Cortex of kidney (tissue), 1 donor: ENCODE measurements at places on chromosomes 11 and 22.

DNA sequence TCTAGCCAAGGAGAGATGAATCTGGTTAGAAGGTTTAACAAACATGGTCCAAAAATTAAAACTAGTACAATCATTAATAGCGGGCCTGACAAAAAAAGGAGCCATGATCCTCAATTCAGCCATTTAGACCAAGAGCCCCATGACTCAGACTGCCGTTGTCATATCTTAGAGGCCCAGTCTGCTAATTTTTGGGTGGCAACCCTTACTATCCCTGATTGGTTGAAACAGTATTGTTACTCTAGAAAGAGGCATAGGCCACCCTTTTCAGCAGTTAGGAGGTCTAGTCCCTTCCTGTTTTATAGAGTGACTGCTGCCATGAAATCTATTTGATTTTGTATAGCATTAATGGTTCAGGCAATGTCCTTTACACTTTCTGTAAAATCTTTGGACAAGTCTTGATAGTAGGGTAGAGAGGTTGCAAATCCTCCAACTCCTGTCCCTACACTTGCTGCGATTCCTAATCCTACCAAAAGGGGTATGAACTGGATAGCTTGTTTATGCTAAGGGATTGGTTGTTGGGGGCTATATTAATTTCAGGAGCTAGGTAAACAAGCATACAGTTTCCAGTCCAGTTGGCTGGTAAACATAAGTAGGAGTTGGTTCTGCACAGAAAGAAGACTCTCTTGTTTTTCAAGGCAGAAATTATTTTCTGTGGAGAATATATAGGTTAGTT is 1056.3 kb upstream of the CNTN5 start:
- DNase-seq, result no peak

DNA sequence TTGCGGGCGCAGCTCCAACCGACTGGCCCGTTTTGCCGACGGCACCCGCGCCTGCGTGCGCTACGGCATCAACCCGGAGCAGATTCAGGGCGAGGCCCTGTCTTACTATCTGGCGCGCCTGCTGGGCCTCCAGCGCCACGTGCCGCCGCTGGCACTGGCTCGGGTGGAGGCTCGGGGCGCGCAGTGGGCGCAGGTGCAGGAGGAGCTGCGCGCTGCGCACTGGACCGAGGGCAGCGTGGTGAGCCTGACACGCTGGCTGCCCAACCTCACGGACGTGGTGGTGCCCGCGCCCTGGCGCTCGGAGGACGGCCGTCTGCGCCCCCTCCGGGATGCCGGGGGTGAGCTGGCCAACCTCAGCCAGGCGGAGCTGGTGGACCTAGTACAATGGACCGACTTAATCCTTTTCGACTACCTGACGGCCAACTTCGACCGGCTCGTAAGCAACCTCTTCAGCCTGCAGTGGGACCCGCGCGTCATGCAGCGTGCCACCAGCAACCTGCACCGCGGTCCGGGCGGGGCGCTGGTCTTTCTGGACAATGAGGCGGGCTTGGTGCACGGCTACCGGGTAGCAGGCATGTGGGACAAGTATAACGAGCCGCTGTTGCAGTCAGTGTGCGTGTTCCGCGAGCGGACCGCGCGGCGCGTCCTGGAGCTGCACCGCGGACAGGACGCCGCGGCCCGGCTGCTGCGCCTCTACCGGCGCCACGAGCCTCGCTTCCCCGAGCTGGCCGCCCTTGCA is 1.0 kb downstream of the FJX1 start:
- no peak for DNase-seq

- DNase-seq, result no peak
These were observed 10.9 kb downstream of the MUC2 start for GRCh38 chr11:1085440-1086170.

DNA sequence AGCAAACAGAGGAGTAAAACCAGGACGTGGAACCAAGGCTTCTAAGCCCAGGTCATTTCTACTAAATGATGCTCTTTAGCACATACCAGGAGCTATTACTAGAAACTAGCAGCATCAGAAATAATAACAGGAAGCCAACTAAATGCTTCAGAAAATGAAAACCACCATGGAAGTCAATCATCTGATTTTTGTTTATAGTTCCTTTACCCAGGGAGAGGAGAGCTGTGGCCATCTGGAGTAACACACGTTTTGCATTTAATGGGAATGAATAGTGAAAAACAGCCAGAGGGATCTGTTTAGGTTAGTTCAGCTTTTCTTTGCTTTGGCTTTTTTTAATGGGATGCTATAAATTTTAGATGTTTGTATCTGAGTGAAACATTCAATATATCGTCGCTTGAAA is 250.7 kb upstream of the ARHGAP20 start:
- DNase-seq, result no peak

- no peak for DNase-seq
These were observed 27.2 kb downstream of the CERK start for GRCh38 chr22:46710806-46711205.

DNA sequence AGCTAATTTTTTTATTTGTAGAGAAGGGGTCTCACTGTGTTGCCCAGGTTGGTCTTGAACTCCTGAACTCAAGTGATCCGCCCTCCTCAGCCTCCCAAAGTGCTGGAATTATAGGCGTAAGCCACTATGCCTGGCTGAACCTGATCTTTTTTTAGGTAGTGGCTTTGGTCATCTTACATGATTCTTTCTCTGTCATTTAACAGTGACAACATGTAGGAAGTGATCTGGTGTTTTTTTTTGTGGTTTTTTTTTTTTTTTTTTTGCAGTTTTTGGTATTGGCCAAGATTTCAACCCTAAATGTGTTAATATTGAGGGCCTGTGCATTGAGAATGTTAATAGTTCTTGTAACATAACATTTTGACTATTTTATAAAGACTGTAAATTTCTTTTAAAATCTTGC is 8.0 kb upstream of the FERMT3 start:
- DNase-seq, result no peak

DNA sequence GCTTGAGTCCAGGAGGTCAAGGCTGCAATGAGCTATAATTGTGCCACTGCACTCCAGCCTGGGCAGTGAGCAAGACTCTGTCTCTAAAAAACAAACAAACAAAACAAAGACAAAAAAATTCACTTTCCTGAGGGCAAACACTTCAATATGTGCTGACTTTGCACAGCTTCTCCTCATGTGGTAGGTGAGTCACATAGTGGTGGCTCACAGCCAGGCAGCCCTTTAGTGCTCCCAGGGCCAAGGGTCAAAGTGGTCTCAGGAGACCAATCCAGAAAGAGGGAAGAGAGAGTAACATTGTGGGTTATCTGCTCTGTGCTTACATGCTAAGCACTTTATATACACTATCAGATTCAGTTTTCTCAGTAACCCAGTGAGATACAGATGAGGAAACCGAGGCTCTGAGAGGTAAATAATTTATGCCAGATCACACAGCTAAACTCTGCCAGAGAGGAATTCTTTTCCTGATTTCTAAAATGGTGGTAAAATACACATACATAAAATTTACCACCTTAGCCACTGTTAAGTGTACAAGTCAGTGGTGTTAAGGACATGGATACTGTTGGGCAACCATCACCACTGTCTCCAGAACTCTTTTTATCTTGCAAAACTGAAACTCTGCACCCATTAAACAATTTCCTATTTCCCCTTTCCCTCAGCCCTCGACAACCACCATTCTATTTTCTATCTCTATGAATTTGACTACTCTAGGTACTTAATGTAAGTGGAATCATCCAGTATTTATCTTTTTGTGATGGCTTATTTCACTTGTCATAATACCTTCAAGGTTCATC is 231.7 kb upstream of the NARS2 start:
- DNase-seq, result no peak

GRCh38 chr11:69655479-69656428 is 14.8 kb downstream of the CCND1 start:
- DNase-seq, result no peak

- no peak for DNase-seq
These were observed 31.6 kb upstream of the CECR2 start for GRCh38 chr22:17337639-17338038.

GRCh38 chr11:73563539-73564200 is 34.2 kb downstream of the FAM168A start:
- no peak for DNase-seq

GRCh38 chr22:22431271-22432220 is 77.0 kb downstream of the ZNF280B start:
- DNase-seq, result no peak

DNA sequence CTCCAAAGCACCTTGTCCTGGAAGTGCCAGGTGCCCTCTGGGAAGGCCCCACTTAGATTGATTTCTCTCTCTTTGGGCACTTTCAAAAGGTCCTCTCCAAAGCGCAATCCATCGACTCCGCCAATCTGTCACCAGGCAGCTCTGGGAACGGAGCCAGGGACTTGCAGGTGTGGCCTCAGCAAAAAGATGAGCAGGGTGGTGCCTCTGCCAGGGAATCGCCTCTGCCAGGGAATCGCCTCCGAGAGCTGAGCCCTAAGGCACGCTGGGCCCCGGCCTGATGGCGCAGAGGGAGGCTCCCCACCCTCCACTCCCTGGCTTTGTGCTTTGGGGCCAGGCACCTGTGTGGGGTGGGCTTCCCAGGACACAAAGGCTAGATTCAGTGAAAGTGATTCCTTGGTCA is 1391.3 kb downstream of the TBC1D22A start:
- DNase-seq, result no peak

GRCh38 chr11:10426475-10426874 is 28.6 kb upstream of the AMPD3 start:
- no peak for DNase-seq

DNA sequence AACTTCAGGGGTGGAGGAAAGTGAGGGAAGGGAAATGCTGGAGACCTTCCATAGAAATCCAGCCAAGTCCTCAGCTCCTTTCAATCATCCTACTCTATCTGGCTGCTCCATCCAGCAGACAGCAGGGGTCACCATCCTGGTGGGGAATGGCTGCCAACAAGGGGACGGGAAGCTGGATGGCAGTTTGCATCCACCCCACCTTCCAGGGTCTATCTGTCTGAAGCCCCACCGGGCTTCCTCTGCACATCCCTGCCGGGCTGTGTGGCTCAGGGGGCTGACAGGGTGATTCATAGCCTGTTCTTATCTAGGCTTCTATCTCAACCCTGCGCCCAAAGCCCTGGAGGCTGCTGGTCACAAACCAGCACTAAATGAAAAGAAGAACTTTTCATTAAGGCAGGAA is 1.1 kb downstream of the SYTL2 start:
- DNase-seq, result no peak

- DNase-seq, result no peak
These were observed 16.2 kb downstream of the CBX7 start for GRCh38 chr22:39136317-39136716.

GRCh38 chr22:38965614-38966379 is 8.4 kb downstream of the APOBEC3A start:
- no peak for DNase-seq

DNA sequence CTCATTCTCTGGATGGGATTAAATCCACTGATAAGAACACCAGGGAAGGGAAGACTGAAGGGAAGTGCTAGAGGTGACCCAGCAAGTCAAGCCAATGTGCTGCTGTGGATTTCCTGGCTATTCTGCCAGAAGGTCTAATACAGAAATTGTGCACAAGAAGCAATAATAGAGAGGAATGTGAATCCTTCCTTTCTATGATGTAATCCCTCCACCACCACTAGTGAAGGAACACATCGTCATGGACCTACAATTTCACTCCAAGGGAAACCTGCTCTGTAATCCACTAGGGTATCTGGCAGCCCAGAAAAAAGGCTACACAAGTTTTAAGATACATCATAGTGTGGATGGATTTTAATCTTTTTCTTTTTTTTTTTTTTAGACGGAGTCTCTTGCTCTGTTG is 17.4 kb downstream of the LARGE2 start:
- no peak for DNase-seq
